Effector memory CD4-positive, alpha-beta T cell (primary cell): ENCODE measurements at places on chromosomes 4 and X.

DNA sequence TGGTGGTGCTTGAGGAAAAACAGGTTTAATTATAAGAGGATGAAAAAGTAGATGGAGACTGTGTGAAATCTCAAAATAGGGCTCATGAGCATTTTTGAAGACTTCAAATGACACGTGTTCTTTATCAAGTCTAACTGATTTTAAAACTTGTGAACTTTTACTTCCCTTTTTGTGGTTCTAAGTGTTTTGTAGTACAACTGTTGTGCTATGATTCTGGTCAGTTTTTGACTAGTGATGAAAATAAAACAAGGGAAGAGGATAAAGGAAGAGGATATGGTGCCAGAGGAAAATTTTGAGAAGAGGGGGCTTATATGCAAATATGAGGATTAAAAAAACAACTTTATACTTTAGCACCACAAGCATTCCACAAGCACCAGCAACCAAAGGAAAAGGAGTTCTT lies 644.0 kb downstream of the RPA4 start:
- DNase-seq, result no peak

DNA sequence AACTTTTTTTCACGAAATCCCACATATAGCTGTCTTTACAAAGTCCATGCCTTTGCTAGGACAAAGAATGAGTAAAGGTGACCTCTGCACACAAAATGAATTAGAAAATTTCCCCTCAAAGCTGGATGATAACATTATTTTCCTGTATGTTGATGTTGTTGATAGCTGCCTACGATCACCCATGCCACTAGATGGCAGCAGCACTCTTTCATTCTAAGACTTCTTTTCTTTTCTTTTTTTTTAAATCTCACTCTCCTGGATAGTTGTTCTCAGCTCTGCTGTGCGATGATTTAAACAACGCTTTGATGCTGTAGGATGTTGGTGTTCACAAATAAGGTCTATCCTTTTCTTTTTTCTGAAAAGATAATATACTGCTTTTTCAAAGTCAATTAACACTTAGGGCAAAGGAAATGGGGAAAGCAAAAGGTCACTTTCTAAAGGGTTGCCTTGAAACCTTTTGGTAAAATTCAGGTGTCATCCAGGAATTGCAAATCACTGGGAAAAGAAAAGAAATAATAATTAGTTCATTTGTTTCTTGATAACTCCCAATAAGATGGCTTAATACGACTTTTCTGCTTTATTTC lies 266.8 kb downstream of the C4orf33 start:
- DNase-seq, result no peak

GRCh38 chr4:25524663-25525062 lies 131.0 kb upstream of the SLC34A2 start:
- no peak for DNase-seq

DNA sequence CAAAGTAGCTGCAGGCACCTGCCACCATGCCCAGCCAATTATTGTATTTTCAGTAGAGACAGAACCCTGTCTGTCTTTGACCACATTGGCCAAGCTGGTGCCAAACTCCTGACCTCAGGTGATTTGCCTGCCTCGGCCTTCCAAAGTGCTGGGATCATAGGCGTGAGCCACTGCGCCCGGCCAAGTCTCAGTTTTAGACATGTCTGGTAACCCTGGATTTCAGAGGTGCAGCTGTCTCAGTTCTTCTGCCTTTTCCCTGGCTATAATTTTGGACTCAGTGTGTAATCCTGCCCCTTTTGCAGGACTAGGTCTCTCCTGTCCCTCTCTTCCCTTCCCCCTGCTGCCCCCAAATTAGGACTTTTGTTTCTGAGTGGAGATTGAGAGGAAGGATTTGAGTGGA lies 46.6 kb downstream of the FAM193A start:
- no peak for DNase-seq

DNA sequence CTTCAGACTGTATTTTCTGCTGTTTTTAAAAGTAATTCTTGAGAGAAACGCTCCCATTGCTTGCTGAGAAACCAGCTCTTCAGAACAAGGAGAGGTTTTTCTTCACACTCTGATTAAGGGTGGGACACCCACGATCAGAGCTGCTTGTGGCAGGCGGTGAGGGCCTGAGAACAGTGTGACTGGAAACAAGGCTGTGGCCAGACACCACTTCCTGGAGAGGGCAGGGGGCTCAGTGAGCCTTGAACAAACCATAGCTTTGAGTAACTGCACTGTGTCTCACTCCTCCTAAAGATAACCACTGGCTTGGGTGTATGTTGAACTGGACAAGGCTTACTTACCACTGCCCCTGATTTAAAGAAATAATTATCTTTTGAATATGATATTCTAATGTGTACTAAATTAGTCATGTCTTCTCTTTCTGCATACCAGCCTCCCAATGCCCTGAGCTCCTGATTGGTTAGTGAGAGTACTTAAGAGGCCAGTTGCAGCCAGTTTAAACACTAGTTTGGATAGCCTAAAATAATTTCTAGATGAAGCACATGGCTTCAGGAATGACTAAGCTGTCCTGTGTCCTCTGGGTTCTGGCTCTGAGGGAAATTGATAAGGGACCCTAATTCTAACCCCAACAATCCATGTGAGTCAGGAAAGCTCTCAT lies 3.7 kb upstream of the GPR82 start:
- peak; percentile 16 for DNase-seq

DNA sequence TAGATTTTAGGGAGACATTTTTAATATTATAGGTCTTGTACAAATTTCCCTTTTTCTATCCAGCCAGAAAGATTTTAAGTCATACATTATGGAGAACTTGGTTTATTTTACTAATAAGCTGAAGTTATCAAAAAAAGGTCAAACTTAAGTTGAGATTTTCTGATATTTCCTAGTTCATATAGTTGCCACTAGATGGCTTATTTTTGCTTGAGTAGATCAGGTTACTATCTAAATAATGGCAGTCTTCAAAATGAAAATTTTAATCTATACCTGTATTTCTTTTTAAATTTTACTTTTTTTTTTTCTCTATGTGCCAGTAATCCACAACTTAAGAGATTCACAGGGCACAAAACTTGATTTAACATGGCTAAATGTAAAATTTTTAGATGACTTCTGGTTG lies 52.3 kb downstream of the USP9X start:
- DNase-seq, result no peak

DNA sequence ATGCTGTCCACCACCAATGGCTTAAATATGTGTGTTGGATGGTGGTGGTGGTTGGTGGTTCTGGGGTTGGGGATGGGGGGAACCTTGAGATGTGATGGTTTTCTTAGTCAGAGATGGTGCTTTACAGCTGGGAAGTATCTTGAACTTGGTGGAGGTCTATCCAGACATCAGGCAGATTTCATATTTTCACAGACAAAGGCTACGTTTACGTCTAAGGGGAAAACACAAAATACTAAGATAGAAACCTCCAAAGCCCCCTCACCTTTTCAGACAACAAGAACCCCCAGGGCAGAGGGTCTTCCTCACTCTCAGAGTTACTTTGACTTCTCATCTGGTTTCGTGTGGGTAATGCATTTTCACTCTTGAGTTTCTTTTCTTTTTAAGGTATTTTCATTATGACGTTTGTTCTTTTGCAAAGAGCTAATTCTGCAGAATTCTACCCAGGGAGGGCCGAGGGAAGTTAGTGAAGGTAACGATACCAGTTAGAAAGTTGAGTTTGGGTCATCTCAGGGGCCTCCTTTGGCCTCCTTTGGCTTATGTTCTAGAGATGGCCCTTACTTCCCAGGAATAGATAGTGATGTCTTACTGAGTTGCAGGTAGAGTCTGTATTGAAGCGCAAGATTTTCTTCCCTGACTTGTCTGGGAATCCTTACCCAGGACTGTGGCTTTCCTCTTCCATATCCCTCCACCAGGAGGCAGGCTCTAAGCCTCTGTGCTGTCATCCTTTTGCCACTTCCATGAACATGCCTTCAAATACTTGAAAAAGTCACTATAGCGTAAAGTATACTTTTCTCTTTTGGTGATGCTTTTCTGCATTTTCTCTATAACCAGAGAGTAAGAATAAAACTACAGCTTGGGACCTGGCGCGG lies 31.9 kb downstream of the RHOH start:
- no peak for DNase-seq

- no peak for DNase-seq
Measured at GRCh38 chr4:21067351-21067750, 367.1 kb downstream of the PACRGL start.

- DNase-seq, result no peak
Measured at GRCh38 chr4:20381005-20381404, 129.3 kb downstream of the SLIT2 start.

DNA sequence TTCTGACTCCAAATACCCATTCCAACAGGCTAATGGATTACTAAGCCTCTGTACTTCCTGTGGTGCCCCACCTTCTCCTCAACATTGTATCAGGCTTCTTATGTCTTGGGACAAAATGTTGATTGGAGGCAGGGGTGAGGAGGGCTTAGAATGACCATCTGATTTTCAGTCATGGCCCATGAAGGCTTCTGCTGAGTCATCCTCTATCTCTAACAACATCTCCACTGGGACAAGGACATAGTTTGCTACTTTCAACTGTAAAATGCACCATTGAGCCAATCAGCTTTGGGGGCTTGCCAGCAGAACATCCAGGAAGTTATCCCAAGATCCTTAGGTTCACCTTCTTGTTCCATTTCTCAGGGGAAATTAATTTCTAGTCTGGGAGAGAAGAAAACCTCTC lies 29.5 kb downstream of the MAGEB17 start:
- DNase-seq, result no peak

- DNase-seq, result no peak
Measured at GRCh38 chr4:57426779-57427395, 316.7 kb upstream of the IGFBP7 start.

GRCh38 chr4:82638479-82638878 lies 76.7 kb upstream of the TMEM150C start:
- DNase-seq, result no peak

GRCh38 chrX:6959006-6959405 lies 188.5 kb upstream of the STS start:
- DNase-seq, result no peak

DNA sequence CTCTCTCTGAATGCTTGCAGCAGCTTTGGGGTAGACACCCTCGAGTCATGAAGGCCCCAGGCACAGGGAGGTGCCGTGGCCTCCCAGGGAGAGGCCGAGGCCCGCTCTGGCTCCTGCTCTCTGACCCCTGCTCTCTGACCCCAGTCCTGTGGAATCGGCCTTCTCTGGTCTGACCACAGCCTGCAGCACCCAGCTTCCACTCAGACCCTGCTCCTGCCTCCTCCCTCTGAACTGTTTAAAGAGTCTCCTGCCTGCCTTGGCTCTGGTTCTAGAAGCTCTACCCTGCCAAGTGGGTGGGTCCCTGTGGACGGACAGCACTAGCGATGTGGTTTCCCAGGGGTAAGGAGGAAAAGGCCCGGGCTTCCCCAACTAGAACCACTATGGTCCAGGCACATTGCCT lies 78.2 kb upstream of the TMEM150C start:
- DNase-seq, result no peak

- no peak for DNase-seq
Measured at GRCh38 chrX:69430785-69431184, 73.3 kb upstream of the NALF2 start.

DNA sequence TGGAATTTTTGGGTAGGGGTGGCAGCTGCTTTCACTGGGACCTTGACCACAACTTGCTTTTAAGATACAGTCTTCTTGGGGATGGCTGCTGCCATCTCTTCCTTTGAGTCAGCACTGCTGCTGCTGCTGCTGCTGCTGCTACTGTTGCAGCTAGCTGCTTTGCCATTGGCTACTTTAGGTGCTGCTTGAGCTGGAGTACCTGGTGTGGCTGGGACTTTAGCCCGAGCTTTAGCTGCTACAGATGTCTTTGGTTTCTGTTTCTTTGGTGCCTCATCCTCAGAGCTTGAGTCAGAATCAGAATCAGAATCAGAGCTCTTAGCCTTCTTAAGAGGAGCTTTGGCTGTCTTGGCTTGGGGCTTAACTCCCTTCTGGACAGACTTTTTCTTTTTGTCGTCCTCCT lies 52.2 kb downstream of the FAM9B start:
- DNase-seq, result no peak

GRCh38 chr4:147447786-147448185 lies 33.1 kb upstream of the EDNRA start:
- DNase-seq, result no peak

- no peak for DNase-seq
Measured at GRCh38 chr4:120509222-120509621, 413.3 kb downstream of the PRDM5 start.

DNA sequence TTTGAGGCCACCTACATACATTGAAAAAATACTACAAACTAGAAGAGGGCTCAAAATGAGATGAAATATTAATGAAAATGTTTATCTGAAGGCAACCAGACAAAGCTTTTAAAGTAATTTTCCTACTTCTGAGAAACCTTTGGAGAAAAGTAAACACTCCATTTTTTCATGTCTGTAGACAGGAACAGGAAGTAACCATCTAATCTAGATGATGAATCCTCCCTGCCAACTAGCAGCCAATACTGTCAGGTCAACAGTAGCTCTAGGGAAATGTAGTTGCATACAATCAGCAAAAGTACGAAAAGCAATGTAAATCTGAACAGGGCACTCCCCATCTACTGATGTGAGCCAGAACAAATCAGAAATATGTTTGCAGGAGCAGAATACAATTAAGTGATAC lies 49.0 kb downstream of the AMMECR1 start:
- no peak for DNase-seq

DNA sequence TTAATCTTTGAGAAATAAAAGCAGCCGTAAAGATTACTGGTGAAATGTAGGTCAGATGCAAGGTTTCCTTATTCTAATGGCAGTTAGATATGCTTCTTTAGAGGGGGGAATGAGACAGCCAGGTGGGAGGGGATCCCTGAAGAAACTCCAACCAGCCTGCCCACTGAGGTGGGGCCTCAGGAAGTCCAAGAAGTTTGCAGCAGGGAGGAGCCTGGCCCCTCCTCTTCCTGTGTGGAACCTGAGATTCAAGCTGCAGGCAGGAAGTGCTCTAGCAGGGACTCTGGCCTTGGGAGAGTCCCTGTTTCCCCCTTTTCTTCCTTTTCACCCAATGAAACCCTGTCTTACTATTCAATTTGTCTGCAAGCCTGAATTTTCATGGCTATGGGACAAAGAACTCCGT lies 101.4 kb upstream of the SLITRK2 start:
- DNase-seq, result no peak

- no peak for DNase-seq
Measured at GRCh38 chr4:56183344-56183959, 203.8 kb downstream of the AASDH start.

GRCh38 chr4:11297201-11297600 lies 131.5 kb downstream of the HS3ST1 start:
- DNase-seq, result no peak

DNA sequence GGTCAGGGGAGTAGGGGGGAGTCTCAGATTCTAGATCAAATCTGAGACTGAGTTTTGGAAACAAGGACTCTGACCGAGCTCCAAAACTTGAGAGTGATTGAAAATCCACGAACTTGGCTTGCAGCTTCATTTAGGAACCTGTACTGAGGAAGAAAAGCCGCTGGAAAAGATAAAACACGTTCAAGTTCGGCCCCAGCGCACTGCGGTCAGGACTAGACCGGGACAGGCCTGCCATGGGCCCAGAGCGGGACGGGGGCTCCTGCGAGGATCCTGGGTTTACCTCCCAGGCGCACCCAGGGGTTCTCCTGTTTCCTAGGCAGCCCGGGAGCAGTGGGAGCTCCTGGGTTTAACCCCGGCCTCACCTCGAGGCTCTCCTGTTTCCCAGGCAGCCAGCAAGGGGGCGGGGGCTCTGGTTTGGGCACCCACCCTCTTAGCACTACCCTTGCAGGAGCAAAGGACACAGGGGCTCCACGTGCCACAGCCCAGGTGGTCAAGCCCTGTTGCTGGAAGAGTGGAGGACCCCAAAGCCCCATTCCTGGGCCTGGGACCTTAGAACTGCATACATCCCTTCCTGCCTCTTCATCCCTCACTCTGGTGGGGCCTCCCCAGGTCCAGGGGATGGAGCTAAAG lies 74.5 kb downstream of the ABLIM2 start:
- DNase-seq, result no peak
